Activated CD4-positive, alpha-beta T cell treated with anti-CD3 and anti-CD28 coated beads, Interleukin-2, amount 50 U/mL, for 1 hour (primary cell): ENCODE measurements at places on chromosomes 12 and 14.

DNA sequence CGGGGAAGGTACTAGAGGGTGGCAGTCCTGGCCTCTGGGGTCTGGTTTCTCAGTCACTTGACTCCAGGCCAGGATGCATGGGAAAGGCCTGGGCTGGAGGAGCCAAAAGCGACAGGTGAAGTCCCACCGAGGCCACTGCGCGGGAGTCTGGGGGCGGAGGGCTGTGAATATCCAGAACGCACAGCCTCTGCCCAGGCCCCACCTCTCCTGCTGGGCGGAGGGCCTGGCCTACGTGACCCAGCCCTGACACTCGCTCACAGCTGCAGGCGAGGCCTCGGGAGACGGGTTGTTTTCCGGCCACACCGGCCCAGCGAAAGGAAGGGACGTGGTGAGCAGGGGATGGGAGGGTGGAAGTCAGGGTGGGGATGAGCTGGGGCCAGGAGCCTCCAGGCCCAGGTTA is 91.2 kb downstream of the RFLNA start:
- DNase-seq, result no peak

DNA sequence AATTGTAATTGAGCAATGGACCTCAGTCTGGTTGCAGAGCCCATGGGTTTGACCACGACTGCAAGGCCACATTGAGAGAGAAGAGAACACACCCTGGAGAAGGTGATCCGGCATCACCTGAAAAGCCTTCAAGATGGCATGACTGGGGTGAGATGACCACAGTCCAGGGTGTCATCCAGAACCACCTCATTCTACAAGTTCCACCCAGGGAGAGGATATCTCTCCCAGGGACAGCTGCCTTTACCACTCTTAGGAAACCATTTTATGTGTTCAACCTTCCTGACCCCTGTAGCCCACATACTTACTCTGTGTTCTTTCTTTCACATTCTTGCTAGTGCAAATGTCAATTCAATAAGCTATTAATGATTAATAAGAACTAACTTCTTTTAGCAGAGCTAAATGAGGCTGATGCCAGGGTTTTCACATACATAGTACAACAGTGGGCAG is 43.4 kb upstream of the CPM start:
- DNase-seq, result no peak

GRCh38 chr12:104570174-104570907 is 113.6 kb downstream of the CHST11 start:
- DNase-seq, result no peak

- no peak for DNase-seq
Observed at GRCh38 chr12:44286336-44286735, 450.5 kb downstream of the TMEM117 start.

DNA sequence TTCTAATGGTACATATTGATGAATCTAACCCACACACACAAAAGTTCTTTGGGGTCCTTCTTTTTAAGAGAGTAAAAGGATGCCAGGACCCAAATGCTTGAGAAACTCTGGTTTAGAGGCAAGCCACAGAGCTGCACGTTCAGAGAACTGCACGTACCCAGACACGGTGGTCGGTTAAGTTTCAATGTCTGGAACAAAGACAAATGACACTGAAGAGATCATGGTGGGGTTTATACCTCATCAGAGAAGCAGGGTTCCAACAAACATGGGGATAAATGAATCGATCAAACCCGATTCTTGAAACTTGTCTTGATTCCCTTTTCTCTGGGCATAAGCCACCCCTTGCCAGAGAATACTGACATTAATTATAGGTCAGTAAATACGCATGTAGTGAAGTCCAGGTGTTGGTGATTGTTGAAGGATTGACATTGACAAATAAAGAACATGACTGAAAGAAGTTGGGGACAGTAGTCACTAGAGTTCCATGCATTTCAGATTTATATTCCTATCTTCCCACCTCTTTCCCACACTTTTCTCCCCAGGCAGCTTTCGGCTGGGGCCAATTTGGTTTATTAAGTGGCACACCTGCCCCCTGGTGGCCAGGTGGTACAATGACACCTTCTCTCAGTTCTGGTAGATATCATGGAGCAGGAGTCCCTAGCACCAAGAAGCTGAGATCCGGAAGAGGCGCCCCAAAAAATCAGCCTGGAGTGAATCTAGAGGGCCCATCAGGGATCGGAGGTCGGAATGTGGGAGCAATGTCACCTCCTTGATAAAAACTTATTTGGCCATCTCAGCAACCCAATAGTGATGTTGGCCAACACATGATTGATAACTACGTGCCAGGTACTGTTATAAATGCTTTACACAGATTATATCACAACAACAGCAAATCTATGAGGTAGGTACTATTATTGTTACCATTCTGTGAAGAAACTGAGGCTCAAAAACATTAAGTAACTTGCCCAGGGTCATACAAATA is 17.8 kb upstream of the HDAC7 start:
- DNase-seq, result peak; percentile 67

DNA sequence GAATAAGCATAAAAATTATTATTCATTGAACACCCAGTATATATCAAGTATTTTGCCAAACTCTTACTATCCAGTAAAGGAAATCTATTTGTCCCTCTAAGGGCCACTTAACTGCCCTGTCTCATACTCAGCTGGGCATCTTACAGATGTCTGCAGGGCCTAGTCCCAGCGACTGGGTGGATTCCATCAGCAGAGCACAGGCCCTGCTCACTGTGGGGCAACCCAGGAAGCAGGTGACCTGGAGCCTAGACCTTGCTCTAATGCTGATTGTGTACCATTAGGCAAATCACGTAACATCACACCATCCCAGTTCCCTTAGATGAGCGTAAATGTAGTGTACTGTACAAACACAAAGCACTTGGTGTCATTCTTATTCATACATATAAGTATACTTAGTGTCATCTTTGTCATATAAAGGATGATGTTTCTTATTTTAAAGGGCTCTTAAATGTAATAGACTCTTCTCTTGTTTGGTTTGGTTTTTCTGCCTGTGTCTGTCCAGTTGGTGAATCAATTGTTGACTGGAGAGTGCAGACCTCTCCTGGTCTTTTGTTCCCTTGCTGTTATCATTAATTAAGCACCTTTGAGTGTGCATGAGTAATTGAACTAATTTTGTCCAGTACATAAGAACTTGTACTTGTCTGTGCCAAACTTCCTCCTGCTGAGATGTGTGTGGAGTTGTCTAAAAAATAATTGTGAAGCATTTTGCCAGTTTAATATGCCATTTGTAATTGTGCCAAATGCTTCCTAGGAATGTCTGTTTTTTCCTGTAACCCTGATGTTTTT is 49.3 kb downstream of the RAB35 start:
- DNase-seq, result no peak

DNA sequence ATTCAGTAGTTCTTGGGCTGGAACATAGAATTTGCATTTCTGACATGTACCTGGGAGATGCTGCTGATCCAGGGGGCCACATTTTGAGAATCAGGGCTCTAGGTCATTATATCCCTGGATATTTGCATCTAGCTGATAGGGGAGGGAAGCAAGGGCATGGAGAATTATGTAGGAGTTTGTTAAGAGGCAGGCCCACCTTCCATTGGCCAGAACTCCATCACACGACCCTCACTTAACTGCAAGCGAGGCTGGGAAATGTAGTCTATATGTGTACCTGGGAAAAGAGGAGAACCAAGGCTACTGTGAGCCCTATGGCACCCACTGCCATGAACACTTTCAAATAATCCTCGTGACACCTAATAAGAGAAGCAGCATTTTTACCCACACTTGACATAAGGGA is 657.6 kb downstream of the MED13L start:
- no peak for DNase-seq

DNA sequence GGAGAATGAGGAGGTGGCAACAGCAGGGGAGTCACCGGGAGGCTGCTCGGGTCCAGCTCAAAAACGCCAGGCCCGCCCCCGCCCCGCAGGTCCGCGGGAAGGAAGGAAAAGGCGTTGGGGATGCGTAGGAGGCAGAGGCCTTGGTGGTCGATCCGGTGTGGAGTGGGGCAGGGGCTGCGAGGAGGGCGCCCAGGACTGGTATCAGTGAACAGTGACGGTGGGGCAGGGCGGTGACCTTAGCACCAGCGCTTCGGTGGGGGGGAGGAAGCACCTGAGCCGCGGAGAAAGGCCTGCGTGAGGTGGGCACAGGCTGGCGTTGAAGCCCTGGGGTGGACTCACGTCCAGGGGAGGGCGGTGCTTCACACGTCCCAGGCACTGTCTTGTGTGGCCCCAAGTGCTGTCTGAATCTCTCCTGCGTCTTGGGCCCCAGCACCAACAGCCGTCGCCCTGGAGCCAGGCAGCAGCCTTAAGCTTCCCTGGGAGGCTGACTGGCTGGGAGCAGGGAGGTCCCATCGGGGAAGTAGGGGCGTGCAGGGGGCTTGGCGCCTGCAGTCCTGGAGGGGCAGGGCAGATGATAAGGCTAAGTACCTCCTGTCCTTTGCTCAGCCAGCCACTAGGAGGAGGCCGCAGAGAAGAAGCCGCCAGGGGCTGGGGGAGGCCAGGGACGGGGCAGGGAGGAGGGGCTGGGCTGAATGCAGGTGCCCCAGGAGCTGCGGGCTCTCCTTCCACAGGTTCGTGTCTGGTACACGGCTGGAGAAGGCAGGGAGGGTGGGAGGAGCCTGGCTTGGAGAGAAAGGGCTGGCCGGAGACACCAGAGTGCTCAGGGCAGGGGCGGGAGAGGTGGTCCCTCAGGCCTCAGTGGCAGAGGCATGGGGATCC is 26.5 kb downstream of the ZBTB42 start:
- peak; percentile 55 for DNase-seq

DNA sequence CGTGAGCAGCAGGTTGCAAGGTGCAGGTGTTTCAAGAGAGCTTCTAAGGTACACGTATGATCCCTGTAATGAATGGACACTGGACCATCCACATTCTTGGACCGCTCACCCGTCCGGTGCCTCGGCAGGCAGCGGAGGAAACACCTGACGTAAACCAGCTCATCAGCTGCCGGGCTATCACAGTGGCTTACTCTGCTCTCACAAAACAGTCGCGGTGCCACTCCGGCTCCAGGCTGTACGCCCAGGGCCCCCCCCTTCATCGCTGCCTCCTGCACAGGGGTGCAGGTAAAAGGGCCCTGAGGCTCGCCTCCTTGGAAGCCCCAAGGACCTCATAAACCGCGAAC is 436 bp downstream of the VPS33A start:
- peak; percentile 50 for DNase-seq

DNA sequence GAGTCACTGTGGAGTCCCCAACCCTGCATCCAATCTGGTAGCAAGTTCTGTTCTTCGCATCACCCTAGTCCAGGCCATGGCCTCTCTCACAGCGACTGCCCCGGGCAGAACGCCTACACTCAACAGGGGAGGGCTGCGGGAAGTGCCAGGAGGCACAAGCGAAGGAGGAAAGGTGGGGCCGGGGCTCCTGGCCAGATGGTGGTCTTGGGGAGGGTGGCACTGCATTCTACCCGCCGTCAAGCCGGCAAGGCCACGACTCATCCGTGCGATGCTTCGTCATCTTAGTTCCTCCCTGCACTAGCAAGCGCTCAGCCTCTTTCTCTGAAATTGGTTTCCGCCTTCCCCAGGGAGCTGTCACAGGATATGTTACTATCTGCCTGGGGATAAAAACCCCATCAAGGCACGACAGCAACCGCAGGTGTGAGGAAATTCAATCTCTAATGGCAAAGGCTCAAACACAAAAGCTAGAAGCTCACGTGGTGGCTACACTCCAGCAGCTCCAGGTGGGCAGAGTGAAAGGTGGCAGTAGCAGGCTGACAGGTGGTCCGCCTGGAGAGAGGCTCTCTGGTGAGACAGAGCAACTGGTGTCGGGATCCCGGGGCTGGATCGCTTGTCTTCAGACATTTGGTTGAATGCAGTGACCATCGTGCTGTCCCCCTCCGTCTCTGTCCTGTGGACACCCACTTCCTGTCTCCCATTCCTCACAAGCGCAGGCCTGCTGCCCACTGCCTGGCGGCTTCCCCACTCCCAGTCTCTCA is 34.1 kb downstream of the ACADS start:
- no peak for DNase-seq

- DNase-seq, result no peak
Observed at GRCh38 chr14:74611650-74612349, at the start of gene LTBP2. Gene LTBP2, minus strand, starts transcription at chr14:74612237. Its CDS starts 293 bp downstream, at chr14:74611944.

- DNase-seq, result no peak
Observed at GRCh38 chr12:5088586-5089264, 45.0 kb downstream of the KCNA5 start.

- DNase-seq, result no peak
Observed at GRCh38 chr12:6049992-6050391, 74.5 kb downstream of the VWF start.

DNA sequence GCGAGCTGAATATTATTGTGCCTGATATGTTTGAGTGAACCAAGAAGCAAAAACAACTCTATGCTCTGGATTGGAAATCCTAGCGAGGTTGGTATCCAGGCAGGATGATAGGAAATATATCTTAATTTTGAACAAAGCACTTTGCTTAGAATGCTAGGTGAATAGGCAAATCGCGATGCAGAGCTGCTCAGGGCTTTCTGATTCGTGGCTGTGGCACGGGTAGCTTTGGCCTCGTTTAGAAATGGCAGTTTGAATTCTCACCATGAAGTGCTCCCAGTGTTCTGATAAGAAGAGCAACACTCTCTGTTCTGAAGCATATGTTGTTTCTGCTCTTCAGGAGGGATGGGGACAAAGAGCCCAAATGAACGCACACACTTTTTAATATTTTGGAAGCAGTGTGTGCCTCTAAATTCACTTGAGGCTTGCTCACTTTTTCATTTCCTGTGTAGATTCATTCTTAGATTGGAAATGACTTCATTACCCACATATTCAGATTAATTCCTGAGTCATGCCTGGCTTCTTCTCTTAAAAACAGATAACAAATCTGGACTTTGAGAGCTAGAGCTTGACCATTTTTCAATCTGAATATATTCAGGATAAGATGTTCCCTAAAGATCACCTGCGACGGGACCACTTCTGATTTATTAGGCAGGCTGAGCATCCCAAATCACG is 200.9 kb downstream of the RPAP3 start:
- no peak for DNase-seq

DNA sequence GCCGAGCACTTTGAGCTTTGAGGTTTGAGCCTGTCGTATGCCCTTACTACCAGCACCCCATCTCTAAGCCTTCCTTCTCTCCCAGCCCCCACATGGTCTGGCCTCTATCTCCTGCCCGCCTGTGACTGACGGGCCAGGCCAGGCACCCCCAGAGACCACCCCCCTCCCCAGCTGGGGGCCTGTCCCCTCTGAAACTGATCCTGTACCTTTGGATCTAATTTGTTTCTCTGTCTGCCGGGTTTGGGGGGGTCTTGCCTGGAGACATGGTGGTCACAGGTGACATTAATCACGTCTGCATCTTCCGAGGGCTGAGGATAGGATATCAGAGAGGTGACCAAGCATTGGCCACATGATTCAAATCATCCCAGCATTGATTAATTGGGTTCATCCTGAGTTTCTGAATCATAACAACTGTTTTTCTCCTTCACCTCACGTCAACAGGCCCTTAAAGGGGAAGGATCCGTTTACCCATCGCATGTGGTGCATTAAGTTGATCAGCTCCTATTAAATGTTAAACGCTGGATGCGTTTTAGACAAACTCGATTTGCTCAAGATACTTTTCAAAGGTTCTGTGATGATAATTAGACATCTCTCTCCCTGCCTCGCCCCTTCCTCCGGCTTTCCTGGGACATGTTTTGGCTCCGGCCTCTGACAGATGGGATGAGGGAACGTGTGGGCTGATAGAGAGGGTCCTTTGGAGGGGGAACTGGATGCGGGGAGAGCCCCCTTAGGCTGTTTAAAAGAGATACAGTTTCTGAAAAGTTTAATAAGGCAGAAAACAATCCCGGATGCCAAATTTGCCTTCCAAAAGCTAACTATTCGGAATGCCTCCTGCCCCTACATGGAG is 63.3 kb upstream of the TBX3 start:
- no peak for DNase-seq

- no peak for DNase-seq
Observed at GRCh38 chr12:109872-110271, 43.3 kb downstream of the IQSEC3 start.
